ENCODE measurements at places on chromosomes 16 and 17. TPM values are rescaled to one million over a fixed set of nuclear protein-coding genes. Genes with fewer than 3 reads are reported as not detected.

Gene TBKBP1
- 23.8 TPM for polyA plus RNA-seq

- H3K27me3 ChIP-seq, result peaks cover 58% of the 10 kb centered on the region
- no peak overlapping the region for H3K27ac ChIP-seq
- no peak overlapping the region for H3K4me3 ChIP-seq
- no peak for DNase-seq
- no peaks in the 10 kb centered on the region for H3K36me3 ChIP-seq
- H3K4me1 ChIP-seq, result no peaks in the 10 kb centered on the region
Measured at GRCh38 chr17:48527547-48527932, 3.3 kb downstream of the HOXB1 start.

Gene ACSM5
- polyA plus RNA-seq, result 0.61 TPM

Gene CCL13
- polyA plus RNA-seq, result 1.1 TPM

DNA sequence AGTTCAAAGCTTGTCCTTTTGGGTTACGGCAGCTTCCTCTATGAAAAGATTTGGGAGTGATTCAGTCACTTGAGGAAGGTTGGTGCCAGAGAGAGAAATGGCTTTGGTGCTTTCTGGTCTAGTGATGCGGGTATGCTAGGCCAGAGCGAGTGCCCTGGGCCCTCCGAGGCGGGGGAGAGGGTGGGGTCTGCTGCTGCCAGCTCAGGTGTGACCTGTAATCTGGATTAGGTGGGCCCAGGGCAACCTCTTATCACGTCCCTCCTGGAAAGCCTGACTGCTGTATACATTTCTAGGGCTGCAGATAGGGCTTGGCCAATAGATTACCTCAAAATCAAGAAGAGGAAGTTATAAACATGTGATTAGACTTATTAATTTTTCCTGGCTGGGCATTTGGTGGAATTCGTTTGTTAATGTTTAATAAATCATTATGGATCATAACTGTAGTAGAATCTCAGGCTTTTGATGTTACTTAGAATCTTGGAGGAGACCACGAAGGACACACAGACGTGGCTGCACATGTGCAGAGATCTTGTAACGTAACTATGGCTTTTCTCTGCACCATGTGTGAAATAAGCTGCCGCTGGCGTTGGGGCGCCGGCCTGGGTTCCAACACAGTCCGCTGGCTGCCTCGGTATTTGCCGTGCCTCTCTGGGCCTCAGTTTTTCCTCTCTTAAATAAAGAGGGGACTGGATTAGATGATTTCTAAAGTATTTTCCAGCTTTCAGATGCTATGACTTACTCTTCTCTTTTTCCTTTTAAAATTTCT is 1.2 kb downstream of the IRF8 start:
- peaks cover 45% of the 10 kb centered on the region for H3K27me3 ChIP-seq
- no peak overlapping the region for H3K4me3 ChIP-seq
- no peak overlapping the region for H3K27ac ChIP-seq

Gene OR1A1
- polyA plus RNA-seq, result not detected

DNA sequence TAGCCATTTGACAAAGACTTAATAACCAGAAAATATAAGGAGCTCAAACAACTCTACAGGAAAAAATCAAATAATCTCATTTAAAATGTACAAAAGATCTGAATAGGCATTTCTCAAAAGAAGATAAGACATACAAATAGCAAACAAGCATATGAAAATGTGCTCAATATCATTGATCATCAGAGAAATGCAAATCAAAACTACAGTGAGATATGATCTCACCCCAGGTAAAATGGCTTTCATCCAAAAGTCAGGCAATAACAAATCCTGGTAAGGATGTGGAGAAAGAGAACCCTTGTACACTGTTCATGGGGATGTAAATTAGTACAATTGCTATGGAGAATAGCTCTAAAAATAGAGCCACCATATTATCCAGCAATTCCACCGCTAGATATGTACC is 43.1 kb downstream of the HSD17B2 start:
- no peak for DNase-seq
- no peaks in the 10 kb centered on the region for H3K36me3 ChIP-seq
- H3K4me3 ChIP-seq, result no peak overlapping the region
- no peaks in the 10 kb centered on the region for H3K4me1 ChIP-seq
- no peak overlapping the region for H3K27ac ChIP-seq
- no peaks in the 10 kb centered on the region for H3K27me3 ChIP-seq

GRCh38 chr16:22075043-22075757 is 17.1 kb upstream of the VWA3A start:
- no peak overlapping the region for H3K27ac ChIP-seq
- H3K4me1 ChIP-seq, result peaks cover 20% of the 10 kb centered on the region
- H3K36me3 ChIP-seq, result peaks cover 19% of the 10 kb centered on the region
- no peak overlapping the region for H3K4me3 ChIP-seq
- no peak for DNase-seq

DNA sequence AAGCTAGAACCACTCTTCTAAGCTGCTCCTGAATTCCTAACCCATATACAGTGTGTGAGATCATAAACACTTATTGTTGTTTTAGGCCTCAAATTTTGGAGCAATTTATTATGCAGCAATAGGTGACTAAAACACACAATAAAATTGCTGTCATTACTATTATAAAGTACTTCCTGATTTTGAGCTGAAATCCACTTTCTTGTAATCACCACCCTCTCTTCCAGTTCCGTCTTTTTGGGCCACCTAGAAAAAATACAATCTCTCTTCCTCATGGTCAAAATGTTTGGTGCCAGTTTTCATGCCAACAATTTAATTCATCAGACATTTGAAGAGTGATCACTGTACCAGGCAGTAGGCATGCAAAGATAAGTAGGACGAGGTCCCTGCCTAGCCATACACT is 43.3 kb upstream of the NF1 start:
- no peak overlapping the region for H3K4me3 ChIP-seq
- H3K36me3 ChIP-seq, result no peaks in the 10 kb centered on the region
- H3K4me1 ChIP-seq, result no peaks in the 10 kb centered on the region
- H3K27ac ChIP-seq, result no peak overlapping the region

- no peaks in the 10 kb centered on the region for H3K27me3 ChIP-seq
- no peak overlapping the region for H3K4me3 ChIP-seq
- DNase-seq, result peak; percentile 14
- H3K27ac ChIP-seq, result no peak overlapping the region
Measured at GRCh38 chr17:58447039-58447975, 30.0 kb upstream of the RNF43 start.

GRCh38 chr16:9050102-9050830 is 41.2 kb upstream of the HAPSTR1 start:
- no peak for DNase-seq
- no peak overlapping the region for H3K4me3 ChIP-seq
- no peaks in the 10 kb centered on the region for H3K27me3 ChIP-seq
- peaks cover 3% of the 10 kb centered on the region for H3K4me1 ChIP-seq
- H3K27ac ChIP-seq, result no peak overlapping the region
- H3K36me3 ChIP-seq, result no peaks in the 10 kb centered on the region

- no peaks in the 10 kb centered on the region for H3K27me3 ChIP-seq
- DNase-seq, result no peak
- no peaks in the 10 kb centered on the region for H3K36me3 ChIP-seq
- H3K4me1 ChIP-seq, result no peaks in the 10 kb centered on the region
Measured at GRCh38 chr16:17926866-17927399, 409.6 kb downstream of the NPIPA8 start.

Gene TPSG1
- not detected for polyA plus RNA-seq

DNA sequence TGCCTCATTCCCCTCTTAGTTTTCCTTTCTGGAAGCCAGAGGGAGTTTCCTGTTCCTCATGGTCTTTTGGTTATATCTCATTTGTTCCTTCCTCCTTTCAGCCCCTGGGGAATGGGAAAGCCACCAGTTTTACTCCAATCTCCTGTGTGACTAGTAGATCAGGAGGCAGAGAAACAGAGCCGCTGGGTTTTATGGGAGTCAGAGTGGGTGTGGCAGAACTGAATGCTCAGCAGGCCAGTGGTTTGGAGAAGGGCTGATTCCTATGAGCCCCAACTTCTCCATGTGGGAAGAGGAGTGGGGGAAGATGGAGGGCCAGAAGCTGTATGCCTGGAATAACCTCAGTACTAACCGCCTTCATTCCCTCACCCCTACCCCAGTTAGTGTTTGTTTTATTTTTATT is 4.1 kb downstream of the DNAH2 start:
- no peak overlapping the region for H3K4me3 ChIP-seq
- H3K36me3 ChIP-seq, result no peaks in the 10 kb centered on the region
- no peak for DNase-seq
- peaks cover 7% of the 10 kb centered on the region for H3K27me3 ChIP-seq

Gene TBC1D28
- not detected for polyA plus RNA-seq

DNA sequence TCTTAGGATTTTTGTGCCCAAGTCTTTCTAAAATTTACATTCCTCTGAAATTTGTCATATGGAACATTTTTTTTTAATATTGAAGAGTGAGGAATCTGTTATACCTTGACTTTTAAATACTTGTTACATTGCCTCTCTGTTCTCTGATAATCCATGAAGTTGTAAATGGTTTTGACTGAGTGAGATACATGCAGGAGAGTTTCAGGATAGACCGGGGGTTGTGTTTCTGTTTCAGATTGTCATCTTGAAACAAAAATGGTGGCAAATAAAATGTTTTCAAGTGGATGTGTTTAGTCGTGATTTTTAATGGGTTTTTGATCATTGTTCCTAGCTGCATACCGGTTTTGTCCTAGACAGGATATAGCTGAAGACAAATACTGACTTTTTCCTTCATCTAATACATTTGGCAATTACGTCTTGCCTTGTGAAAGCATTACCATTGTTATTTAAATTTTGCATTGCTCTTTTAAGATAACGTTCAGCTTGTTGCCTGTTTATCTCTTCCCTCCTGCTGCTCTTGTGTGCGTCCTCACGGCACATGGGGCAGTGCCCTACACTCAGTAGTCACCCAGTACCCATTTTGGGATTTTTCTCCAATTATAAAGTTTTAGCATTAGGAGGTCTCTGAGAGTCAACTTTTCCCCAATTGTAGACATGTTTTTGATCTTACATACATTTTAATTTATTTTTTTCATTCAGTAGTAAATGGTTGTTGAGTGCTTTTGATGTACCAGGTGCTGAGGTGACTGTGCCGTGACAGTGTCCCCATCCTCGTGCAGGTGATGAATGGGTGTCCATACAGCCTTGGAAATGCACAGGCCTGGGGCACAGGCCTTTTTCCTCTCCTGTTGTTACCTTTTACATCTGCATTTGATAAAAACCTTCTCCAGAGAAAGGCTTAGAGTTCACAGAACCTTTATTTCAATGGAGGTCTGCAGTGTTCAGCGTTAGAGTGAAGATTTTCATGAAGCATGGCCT is 169.9 kb downstream of the MSI2 start:
- H3K36me3 ChIP-seq, result no peaks in the 10 kb centered on the region
- H3K27ac ChIP-seq, result no peak overlapping the region
- H3K27me3 ChIP-seq, result no peaks in the 10 kb centered on the region
- no peak for DNase-seq
- H3K4me1 ChIP-seq, result peaks cover 34% of the 10 kb centered on the region
- H3K4me3 ChIP-seq, result no peak overlapping the region

GRCh38 chr16:67055712-67056487 is 27.0 kb downstream of the CBFB start:
- H3K4me1 ChIP-seq, result no peaks in the 10 kb centered on the region
- H3K4me3 ChIP-seq, result no peak overlapping the region
- H3K27me3 ChIP-seq, result no peaks in the 10 kb centered on the region
- H3K36me3 ChIP-seq, result peaks cover 5% of the 10 kb centered on the region
- no peak for DNase-seq
- H3K27ac ChIP-seq, result no peak overlapping the region

DNA sequence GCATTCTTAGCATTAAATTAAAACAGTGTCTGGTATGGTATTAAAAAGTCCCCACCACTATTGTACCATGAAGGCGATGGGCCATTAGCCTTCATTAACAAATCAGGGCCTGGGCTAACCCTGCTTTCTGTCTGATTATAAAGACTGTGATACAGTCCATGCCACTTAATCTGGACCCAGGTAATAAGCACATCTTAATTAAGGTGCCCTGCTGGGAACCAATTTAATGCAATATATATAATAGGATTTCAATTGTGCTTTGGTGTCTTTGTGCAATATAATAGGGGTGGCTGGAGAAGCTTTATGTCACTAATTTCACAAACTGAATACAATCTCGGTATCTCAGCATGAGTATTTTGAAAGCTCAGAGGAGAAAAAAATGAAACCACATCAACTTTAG is 64.4 kb upstream of the CDH8 start:
- H3K4me1 ChIP-seq, result no peaks in the 10 kb centered on the region
- no peaks in the 10 kb centered on the region for H3K36me3 ChIP-seq
- H3K27ac ChIP-seq, result no peak overlapping the region
- no peak for DNase-seq

DNA sequence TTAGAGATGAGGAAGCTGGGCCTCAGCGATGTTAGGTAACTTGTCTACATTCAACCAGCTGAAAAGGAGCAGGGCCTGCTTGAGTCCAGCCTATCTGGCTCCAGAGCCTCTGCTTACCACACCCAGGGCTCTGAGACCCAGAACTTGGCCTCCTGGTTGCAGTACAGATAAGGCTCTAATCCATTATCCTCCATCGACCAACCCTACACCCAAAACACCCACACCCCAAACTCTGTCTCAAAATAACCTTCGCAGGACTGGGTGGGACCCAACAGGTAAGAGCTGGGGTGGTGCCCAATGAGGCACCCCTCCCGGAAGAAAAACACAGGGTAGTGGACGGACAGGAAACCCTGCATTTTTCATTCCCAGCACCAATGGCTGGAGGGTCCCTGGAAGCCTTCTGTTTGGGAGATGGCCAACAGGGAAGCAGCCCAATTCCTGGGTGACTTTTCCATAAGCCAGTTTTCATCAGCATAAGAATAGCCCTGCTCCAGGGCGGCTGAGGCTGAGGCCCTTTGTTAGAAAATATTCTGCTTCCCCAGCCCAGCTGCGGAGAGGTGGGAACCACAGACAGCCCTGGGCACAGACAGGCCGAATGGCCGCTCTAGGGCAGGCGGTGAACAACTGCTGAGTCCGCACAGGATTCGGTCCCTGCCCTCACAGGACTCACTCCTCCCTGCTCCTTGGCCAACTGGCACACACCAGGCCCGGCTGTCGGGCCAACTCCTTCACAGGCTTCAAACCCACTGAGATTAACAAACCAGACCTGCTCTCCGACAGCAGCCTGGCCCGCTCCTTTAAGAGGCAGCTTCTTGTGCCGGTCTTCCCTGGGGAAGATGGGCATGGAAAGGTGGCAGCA is 9.8 kb downstream of the SMIM5 start:
- peak; percentile 49 for DNase-seq
- no peak overlapping the region for H3K4me3 ChIP-seq

Gene CLDN9
- 0.62 TPM for polyA plus RNA-seq

Gene IGSF6
- 0.91 TPM for polyA plus RNA-seq

DNA sequence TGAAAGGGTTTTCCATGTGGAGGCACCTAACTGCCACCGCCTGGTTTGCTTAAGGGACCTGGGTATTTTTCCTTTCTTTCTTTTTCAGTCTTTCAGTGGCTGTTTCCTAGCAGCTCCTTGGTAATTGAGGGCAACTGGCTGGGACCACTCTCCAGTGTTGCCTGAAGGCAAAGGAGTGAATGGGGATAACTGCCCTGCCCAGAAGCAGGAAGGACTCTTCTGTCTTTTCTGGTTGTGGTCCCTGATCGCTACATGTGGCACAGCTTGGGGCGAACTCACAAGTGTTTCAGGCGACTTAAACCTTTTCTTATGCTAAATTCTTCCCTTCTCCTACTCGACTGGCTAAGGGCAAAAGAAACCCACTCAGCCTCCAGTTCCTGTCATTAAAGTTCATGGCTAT is 10.1 kb upstream of the TMEM98 start:
- no peak for DNase-seq
- H3K27ac ChIP-seq, result no peak overlapping the region
- no peaks in the 10 kb centered on the region for H3K36me3 ChIP-seq
- no peaks in the 10 kb centered on the region for H3K4me1 ChIP-seq
- no peak overlapping the region for H3K4me3 ChIP-seq
- no peaks in the 10 kb centered on the region for H3K27me3 ChIP-seq

GRCh38 chr16:56728980-56729734 is 772 bp upstream of the NUP93 start:
- H3K36me3 ChIP-seq, result no peaks in the 10 kb centered on the region
- peaks cover 20% of the 10 kb centered on the region for H3K4me1 ChIP-seq
- no peaks in the 10 kb centered on the region for H3K27me3 ChIP-seq
- peak overlapping the region; percentile 66 for H3K27ac ChIP-seq
- H3K4me3 ChIP-seq, result peak overlapping the region; percentile 88
